ENCODE measurements at places on chromosomes 11 and 22. TPM values are rescaled to one million over a fixed set of nuclear protein-coding genes. Genes with fewer than 3 reads are reported as not detected.

GRCh38 chr22:29734838-29735237, 15.0 kb downstream of the CABP7 start:
- no peak for DNase-seq

DNA sequence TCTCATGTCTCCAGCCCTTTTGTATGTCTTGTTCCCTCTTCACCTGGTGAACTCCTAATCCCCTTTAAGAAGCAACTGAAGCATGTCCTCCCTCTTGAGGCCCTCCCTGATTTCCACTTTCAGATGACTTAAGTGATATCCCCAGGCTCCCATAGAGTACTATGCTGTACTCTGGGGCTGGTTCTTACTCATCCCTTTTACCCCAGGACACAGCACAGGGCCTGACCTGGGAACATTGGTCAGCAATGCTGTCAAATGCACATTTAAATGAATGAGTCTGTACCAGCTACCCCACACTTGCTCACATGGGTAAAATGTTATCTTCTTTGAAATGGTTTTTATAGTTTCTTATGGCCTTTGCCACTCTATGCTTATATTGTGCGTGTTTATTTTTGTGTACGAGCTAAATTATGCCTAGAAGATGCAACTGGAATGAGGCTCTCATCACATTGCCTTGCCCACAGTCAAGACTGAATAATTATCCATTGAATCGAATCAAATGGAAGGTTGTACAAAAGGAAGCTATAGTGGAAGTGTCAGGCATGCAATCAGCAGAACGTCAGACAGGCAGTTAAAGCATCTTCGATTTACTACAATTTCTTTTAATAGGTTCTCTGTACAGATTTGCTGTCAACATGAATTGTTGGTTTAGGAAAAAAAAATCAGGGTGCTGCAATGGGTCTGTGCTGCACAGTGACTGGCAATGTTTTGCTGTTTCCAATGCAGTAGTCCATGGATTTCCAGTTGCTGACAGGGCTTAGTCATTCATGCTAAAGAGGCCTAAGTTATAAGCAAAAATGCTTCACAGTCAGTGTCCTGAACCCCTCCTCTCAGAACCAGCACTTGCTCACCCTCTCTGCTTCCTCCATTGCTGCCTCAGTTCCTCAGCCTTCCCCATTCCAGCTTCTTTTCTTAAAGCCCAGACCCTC, 79.5 kb downstream of the PARVA start:
- DNase-seq: no peak

DNA sequence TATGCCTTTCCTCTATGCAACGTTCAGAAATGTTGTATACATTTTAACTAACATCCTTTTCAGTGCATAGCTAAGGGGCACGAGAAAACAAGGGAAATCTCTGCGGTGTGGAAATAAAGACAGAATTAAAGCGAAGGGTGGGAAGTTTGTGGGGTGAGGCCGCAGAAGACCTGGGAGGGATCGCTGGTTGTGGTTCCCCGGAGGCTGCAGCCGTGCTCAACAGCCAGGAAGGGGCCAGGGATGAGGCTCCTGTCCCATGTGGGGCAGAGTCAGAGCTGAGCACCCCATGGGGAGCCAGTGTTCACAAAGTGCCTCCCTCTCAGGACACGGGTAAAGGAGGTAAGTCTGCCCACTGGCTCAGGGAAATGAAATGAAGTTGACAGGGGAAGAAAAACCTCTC, 67.5 kb downstream of the MYEOV start:
- no peak for DNase-seq

Gene MISFA
- 6.3 TPM for polyA plus RNA-seq

Gene SNX32
- polyA plus RNA-seq: 0.08 TPM

Gene ANGPTL5
- polyA plus RNA-seq: not detected

Gene RBMXL2
- not detected for polyA plus RNA-seq
